Activated T-helper 17 cell treated with anti-CD3 and anti-CD28 coated beads, Interleukin-2, amount 50 U/mL, for 72 hours (primary cell): ENCODE measurements at places on chromosomes 5 and 9.
A peak's percentile ranks its signal among the peaks of the same experiment; 100 is the strongest.

DNA sequence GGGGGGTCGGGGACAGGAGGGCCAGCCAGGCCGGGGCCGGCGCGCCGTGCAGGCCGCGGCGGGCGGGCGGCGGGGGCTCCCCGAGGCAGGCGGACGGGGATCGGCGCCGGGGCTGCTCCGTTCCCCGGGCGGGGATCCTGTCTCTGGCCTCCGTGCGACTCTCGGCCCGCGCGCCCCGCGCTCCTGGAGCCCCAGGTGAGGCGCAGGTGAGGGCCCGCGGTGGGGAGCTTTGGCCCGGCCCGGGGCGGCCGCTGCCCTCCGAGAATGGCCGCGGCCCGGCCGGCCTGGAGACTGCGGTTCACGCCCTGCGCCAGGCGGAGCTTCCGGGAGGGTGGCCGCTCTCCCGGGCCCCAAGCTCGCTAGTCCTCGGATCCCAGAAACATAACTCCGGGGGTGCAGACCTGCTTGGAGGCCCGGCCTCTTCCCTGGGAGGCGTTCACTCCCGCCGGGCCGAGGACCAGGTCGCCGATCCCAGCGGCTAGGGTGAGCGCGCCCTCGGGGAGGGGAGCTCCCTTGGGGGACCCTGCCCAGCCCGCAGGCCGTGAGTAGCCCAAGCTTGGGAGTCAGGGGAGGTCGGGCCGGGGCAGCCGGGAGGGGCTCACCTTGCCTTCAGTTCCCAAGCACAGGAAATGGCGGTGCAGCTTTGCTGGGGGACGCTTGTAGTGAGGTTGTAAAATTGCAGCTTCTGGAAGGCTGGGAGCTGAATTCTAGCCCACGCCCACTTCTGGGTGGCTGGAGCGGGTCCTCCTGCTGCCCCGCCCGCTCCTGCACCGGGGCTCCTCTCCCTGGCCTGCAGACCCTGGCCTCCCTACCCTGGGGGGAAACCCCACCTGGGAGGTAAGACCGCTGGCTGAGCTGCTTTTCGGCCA is 723 bp downstream of the PPP1R26 start:
- ATAC-seq: peak; percentile 67

GRCh38 chr5:113273948-113274347 is 160.8 kb downstream of the TSSK1B start:
- no peak for ATAC-seq

- ATAC-seq: no peak
These were observed 240.1 kb upstream of the GRAMD2B start for GRCh38 chr5:126182971-126183695.

- ATAC-seq: no peak
These were observed 208.0 kb upstream of the ARRDC3 start for GRCh38 chr5:91591076-91591475.

GRCh38 chr9:8349901-8350300 is 550.3 kb upstream of the DMAC1 start:
- ATAC-seq: no peak

DNA sequence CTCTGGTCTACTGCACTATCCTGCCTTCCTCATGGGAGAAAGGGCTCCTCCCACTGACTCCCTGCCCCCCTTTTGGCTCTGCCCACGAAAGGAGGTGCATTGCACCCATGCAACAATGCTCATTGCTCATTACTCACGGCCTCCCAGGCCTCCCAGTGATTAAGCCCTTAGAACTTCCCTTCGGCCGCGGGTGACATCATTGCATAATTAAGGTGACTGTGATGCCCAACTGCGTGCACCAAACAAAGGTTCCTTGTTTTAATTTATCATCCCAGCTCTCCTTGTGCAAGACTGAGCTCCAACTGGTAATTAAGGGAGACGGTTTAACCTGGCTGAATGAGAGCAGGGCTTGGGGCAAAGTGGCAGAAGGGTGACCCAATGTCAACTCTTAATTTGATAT is 180.4 kb downstream of the GAS1 start:
- ATAC-seq: no peak
